Spinal cord (tissue), 10 donors: ENCODE measurements at places on chromosomes 2 and 18.

- no peak for DNase-seq
Measured at GRCh38 chr18:49685231-49685942, 123.5 kb downstream of the LIPG start.

- DNase-seq: no peak
Measured at GRCh38 chr2:158498749-158499136, 42.0 kb downstream of the PKP4 start.

DNA sequence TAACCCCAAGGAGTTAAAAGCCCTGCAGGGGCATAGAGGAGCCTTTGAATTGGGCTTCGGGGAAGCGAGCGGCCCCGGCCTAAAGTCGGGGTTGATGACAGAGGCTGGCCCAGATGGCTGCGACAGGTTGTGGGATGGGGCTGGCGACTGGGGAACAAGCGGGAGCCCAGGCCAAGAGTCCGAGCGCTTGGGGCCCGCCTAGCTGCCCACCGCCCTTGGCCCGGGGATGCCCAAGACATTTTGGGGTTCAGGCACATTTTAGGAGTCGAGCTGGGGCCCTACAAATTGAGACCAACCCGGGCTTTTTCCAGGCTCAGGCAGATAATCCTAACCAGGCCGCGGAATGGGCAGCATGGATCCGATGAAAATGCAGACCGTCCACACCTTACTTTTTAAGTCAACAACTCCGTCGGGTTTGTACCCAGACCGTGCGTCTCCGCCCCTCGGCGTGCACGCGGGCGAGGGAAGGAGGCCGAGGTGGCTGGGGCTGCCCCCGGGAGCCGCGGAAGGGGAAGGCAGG, 507 bp downstream of the RTKN start:
- DNase-seq: no peak

GRCh38 chr2:167862782-167863181, 384.6 kb downstream of the STK39 start:
- peak; percentile 60 for DNase-seq

DNA sequence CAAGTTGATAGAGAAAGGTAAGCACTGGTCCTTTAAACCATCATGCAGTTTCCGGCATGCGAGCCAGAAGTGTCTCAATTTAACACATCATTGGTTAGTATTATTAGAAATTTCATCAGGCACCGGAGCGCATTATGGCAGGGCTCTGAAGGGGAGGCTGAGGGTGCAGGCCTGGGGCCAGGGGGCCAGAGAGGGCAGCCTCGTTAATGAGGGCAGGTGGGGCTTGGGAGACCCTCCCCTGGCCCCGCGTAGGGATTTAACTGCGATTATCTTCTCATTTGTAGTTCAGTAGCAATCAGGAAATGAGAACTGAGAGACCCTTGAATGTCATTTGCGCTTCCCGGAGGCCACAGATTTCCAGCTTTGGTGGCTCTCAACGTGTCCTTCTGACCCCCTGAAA, 246.4 kb downstream of the KLHL29 start:
- no peak for DNase-seq

GRCh38 chr2:55519938-55520885, 694 bp downstream of the CFAP36 start:
- no peak for DNase-seq

GRCh38 chr18:67134911-67135310, 381.6 kb downstream of the DSEL start:
- no peak for DNase-seq

- no peak for DNase-seq
Measured at GRCh38 chr2:74759986-74760385, 73.9 kb upstream of the HK2 start.

- no peak for DNase-seq
Measured at GRCh38 chr2:43186679-43187374, 39.6 kb downstream of the ZFP36L2 start.

DNA sequence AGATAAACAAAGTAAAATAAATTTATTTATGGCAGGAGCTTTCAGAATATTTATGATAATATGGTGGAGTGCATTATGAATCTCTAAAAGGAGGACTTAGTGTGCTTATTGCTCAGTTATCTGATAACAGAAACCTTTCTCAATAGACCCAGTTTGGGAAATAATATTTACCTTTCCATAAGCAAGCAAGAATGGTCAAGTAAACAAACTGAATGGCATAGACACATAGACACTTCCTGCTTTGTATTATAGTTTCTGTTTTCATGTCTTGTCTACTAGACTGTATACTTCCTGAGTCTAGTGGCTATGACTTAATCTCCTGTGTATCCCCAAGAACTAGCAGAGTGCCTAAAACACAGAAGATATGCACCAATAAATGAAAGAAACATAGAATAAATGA, 87.8 kb downstream of the UPP2 start:
- no peak for DNase-seq

GRCh38 chr2:209471037-209471436, 47.2 kb downstream of the MAP2 start:
- DNase-seq: no peak

- DNase-seq: no peak
Measured at GRCh38 chr2:31312898-31313297, 78.9 kb downstream of the EHD3 start.

DNA sequence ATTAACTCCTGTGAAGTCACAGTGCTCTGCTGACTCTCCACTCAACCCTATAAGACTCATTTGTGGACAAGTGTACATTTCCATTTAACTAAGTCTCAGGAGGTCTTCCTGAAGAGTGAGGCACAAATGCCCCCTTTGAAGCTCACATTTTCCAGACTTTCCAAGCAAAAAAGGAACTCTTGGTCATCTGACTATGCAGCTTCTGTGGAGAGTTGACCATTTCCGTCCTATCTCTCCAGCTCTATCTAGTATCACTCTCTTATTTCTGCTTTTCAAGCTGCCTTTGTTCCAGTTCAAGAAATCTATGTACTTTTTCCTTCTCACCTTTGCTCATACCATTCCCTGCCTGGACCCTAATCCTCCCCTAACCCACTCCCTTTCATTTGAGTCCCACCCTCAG, 77.0 kb downstream of the ANTXR1 start:
- DNase-seq: no peak
